CD4-positive, alpha-beta T cell treated with Interleukin-17A for 1 hour (primary cell): ENCODE measurements at places on chromosomes 6 and 20.

DNA sequence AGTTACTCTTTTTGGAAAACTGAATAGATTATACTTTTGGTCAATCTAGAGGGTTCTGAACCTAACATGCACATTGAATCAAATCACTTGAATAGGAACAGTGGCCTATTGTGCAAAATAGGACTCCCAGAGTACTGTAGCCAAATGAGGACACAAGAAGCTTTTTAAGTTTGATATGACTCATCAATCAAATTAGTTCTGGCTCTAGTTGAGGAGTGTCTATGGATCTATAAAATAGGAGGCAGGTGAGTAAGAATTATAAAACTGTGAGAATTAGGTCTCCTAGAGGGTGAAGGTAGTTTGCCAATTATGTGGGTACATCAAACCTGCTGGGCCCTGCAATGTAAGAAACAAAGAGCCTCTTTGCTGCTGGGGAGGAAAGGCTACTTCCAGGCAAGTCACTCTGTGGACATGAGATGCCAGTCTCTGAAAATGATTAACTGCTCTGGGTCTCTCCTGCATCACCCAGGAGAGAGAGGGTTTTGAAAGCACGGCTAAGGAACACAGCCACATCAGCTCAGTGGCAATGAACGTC is 112.3 kb downstream of the RCAN2 start:
- DNase-seq = no peak

GRCh38 chr6:163189609-163190008 is 224.9 kb upstream of the QKI start:
- no peak for DNase-seq

DNA sequence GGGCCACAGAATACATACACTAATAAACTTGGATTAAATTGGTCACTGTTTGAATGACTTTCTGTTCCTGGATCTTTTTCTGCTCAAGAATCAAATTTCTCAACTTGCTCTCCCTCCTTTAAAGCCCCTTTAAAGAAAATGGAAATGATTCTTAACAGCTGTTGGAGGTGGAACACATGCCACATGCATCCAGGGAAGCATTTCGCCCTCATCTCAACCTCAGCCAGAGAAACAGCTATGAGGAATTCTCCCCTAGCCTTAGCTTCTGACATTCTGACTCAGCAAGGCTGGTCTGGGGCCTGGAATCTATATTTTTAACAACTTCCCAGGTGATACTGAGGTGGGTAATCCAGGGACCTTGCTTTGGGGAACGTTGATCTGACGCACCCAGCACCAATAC is 263.4 kb upstream of the ECI2 start:
- no peak for DNase-seq

GRCh38 chr6:148846778-148847761 is 100.2 kb downstream of the UST start:
- DNase-seq = no peak

DNA sequence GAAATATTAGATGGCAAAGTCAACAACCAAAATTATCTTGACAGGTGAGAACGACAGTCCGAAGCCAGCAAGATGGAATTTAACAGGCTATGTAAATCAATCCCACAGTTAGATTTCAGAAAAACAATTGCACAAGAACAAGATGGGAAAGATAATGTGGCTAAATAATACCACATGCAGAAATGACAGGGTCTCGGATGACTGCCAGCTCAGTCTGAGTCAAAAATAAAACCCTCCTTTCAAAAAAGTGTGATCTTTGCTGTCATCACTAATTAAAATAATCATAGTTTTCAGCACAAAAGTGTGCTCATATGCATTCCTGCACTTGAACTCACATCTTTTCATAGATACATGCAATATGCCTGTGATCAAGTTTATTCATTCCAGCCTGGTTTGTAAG is 25.9 kb downstream of the FOXQ1 start:
- DNase-seq = no peak

- DNase-seq = no peak
These were observed 103.9 kb downstream of the ESR1 start for GRCh38 chr6:151911401-151911800.

GRCh38 chr20:48807051-48807450 is 20.7 kb downstream of the PREX1 start:
- DNase-seq = no peak

- peak; percentile 35 for DNase-seq
These were observed 34.2 kb downstream of the DTNBP1 start for GRCh38 chr6:15628499-15629131.

GRCh38 chr6:5936140-5936539 is 70.6 kb downstream of the NRN1 start:
- no peak for DNase-seq

DNA sequence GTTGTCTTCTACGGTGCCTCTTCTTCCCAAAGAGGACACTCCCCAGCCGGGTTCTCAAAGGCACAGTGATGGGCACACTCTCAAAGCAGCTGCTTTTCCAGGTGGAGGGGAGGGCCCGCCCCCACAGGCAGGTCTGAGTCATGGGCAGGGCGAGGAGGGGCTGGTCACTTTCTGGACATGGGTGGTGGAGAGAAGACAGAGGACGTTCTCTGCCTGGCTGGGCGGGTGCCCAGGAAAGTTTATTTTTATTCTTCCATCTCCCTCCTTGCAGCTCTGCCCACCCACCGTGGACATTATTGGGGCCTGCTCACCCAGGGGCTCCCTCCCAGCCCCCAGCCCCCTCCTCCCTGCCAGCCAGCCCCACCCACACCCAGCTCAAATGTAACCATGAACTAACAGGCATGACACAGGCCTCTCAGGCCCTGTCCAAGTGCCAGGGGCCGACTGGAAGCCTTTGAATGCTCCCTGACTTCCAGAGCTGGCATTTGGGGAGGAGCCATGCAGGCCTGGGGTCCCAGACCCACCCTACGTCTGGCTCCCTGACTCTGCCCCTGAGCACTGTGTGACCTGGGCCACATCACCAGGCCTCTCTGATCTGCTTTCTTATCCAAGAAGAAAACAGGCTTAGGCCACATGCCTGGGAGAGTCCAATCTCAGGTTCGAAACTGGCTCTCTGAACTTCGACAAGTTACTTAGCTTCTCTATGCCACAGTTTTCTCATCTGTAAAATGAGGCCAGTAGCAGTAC is 8.0 kb downstream of the TGM2 start:
- DNase-seq = no peak

DNA sequence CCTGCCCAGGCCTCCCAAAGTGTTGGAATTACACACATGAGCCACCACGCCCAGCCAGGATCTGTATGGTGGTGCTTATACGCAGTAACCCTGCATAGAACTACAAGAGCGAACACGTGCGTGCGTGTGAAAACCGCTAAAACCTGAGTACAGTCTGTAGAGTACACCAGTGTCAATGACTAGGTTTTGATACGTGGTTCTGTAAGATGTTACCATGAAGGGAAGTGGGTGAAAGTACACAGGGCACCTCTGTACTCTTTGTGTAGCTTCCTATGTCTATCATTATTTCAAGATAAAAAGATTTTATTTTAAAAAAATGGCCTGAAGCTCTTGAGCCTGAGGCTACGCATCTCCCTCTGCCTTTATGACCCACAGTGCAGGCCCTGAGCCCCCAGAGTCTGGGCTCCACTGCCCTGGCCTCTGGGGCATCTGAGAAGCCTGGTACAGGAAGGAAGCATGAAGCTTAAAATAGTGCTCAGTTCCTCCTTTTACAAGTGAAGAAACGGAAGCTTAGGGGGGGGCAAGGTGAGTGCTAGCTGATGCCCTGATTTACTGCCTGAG is 21.6 kb downstream of the LY86 start:
- DNase-seq = peak; percentile 52

DNA sequence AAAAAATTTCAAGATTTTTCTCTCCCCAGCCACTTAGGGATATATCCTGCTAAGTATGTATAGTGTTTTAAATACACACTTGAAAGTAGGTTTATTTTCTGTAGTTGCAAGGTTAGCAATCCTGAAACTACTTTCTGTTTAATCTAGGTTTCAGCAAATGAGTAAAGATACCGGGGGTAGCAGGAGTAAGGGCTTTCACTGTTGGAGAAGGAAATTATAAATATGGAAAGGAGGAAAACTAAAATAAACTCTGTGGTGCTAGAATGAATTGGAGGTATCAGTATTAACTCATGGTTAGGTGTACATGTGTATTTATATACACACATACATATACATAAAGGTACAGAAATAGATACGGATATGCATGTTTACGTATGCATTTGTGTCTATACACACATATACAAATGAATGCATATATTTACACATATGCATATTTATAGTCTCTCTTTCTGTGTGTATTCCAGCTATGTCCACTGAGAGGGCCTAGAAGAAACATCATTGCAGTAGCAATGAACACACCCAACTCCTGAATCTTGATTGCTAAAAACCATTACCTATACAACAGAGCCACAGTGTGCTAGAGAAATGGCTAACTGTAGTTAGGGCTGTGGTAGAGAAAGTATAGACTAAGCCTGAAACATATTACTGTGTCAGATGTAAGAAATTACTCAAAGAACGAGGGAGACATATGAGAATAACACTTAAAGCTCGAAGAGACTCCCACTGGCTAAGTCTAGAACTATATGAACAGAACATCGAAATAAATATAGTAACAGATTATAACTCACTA is 95.9 kb upstream of the EMILIN3 start:
- DNase-seq = no peak

GRCh38 chr20:45892828-45893500 is 1.8 kb downstream of the CTSA start:
- peak; percentile 35 for DNase-seq

DNA sequence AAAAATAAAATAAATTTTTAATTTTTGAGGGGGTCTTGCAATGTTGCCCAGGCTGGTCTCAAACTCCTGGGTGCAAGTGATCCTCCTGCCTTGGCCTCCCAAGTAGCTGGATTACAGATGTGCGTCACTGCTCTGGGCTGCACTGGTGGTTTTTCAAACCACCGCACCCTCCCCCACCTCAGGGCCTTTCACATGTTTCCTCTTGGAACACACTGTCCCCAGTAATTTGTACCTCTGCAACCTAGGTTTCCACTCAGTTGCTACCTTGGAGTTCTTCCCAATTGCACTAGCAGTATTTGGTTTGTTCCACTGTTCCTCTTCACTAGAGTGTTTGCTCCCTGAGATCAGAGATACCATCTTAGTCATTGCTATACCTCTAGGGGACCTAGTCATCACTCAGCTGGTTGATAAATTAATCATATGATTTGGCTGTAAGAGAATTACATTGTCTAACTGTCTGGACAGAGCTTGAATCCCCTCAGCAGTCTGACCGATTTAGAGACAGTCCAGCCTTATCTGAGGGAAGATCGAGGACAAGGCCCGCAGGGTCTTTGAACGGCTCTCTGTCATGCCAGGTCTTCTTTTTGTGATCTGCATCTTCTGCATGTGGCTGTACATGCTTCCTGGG is 32.0 kb downstream of the CEP43 start:
- no peak for DNase-seq

GRCh38 chr6:153511896-153512496 is 380.9 kb upstream of the RGS17 start:
- DNase-seq = peak; percentile 28

GRCh38 chr6:36053878-36054277 is 26.3 kb downstream of the MAPK14 start:
- DNase-seq = no peak

- DNase-seq = no peak
These were observed 10.8 kb downstream of the NPBWR2 start for GRCh38 chr20:64096535-64096934.

- no peak for DNase-seq
These were observed 301.8 kb downstream of the TAF4 start for GRCh38 chr20:61763740-61764400.

GRCh38 chr6:65557224-65557623 is 149.8 kb downstream of the EYS start:
- no peak for DNase-seq

GRCh38 chr6:151009576-151009975 is 144.1 kb downstream of the MTHFD1L start:
- DNase-seq = no peak

GRCh38 chr6:2971420-2972218 is at the start of gene SERPINB6:
SERPINB6 (minus strand) TSS chr6:2971567; CDS start chr6:2959332, 12,235 bp downstream.
- peak; percentile 61 for DNase-seq

GRCh38 chr6:96104910-96105309 is 89.1 kb downstream of the FUT9 start:
- DNase-seq = no peak

- DNase-seq = no peak
These were observed 470.2 kb upstream of the BTBD3 start for GRCh38 chr20:11447371-11448100.

DNA sequence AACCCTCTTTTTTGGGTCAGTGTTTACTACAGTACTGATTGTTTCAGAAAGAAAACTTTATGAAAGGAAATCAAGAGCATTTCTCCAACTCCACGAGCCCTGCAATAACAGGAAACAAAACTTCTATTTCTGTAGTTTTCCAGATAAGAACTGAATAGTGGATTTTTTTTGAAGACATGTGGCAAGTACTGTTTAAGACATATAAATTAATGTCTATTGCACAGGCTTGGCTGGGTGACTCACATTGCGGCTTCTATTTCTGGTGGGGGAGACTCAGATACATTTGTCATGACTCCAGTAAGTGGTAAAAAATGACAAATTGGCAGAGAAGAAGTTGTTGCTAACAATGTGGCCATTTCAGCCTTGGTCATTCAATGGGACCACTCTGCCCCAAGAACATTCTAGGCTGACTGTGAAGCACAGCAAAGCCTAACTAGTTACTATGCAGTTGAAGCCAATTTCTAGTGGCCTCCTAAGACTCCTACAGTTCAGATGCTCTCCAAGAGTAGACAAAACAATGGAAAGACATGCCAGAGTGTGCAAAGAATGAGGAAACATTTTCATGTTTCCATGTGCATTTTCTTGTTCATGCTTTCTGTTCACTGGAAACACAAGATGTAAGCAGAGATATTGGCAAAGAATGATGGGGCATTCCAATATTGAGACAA is 200.9 kb downstream of the EDN1 start:
- no peak for DNase-seq

- no peak for DNase-seq
These were observed 5.2 kb downstream of the RPS12 start for GRCh38 chr6:132819405-132820161.

DNA sequence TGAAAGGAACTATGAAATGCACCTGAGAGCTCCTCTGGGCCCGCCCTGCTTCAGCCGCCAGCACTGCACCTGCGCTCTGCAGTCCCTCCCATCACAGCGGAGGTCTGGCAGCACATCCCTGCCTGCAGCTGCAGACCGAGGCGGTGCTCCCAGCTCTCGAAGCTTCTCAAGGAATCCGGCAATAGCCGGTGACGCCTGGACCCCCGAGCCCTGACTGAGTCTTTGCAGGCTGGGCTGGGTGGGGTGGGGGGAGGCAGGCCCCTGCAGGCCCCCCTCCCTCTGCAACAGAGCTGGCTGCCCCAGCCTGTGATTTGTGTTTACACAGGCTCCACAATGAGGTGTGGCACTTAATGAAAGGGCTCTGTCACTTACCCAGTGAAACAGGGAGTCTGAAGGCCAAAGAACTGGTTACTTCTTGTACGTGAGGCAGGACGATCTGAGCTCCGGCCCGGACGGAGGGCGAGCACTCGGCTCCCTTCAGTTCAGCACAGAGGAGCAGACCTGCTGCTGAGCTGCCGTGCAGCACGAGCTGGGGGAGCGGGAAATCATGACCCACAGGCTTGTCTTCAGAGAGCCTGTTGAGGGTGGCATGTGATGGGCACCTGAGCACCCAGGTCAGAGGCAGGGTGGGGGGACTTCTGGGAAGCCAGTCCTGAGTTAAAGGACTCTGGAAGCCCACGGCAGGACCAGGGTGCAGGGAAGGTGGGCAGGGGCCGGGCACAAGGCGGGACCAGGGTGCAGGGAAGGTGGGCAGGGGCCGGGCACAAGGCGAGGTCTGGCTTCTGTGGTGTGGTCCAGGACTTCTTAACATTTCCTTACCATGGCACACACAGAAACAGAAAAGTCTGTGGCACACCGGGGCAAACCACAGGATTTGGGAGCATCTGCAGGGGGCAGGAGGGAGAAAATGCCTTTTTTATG is 192.3 kb upstream of the THBS2 start:
- DNase-seq = no peak
